NCI-H2029 treated with DMSO at 0.1 percent for 48 hours (cell line): ENCODE measurements at places on chromosomes 12 and 14.

- peak; percentile 95 for DNase-seq
Measured at GRCh38 chr14:35808076-35808637, 938 bp downstream of the RALGAPA1 start.

DNA sequence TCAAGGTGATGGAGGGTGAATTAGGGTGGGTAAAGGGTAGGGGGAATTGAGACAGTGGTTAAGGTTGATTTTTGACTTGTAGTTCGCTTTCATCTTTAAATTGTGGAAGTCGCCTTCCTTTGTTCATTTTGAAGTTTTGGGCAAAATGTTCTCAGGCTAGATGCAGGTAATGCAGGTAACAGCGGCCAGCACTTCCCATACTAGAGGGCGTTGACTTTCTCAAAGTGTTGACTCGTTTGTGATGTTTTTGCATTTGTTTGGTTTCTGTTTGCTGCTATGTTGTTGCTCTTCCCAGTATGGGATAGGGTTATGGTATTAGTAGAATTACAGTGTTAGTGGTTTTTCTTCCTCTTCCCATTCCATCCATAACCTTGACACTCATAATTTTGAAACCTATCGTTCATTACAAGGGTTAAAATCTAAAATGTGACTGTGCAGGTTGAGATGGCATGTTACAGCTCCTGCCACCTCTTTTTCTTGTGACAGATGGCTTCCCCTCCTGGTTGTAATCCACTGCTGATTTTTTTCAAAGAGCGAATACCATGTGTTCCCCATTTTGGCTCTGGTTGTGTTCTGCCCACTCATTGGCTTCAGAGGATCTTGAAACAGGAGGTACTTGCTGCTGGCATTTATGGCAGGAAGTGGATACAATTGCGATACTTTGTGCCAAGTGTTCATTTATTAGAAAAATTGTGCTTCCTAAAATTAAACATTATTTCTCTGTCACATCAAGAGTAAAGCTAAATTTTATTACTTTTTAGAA is 57.1 kb downstream of the ERC1 start:
- no peak for DNase-seq

GRCh38 chr14:42703501-42703900 is 1096.8 kb downstream of the LRFN5 start:
- DNase-seq: no peak

DNA sequence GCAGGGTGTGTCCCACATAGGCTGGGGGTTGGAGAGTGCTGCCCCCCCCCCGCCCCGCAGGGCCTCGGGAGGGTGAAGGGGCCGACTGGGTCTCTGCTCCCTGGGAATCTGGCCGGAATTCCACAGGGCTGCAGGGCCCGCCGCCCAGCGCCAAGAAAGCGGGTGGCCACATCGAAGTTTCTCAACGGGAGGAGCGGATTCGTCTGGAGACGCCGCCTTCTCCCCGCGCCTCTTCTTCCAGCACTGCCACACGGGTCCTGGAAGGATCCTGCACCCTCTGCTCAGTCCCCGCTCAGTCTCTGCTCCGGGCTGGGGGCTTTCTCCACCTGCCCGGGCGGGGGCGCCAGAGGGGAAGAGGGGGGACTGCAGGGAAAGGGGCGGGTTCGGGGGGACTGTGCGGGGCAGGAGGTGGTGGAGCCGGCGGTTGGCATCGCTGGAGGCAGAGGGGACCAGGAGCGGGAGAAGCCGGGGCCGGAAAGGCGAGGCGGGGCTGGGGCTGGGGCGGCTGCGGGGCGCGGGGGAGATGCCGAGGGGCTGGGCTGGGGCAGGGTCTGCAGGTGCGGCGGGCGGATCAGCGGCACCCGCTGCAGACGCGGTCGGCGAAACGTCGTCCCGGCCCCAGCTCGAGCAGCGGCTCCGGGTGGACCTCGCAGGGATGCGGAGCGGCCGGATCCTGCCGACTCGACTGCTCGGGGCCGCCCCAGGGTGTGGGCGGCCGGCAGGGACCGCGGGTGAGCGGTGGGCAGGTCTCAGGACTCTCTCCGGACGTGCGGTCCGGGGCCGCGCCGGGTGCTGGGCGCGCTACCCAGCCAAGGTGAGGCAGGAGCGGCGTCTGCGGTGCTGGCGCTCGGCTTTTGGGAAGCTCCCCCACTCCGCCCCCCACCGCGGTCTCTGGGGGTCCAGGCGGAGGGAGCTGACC is 811.4 kb upstream of the TMEM132C start:
- DNase-seq: no peak

GRCh38 chr14:34699873-34700621 is 14.3 kb downstream of the CFL2 start:
- DNase-seq: peak; percentile 80

GRCh38 chr14:36430662-36431084 is 89.4 kb downstream of the NKX2-1 start:
- DNase-seq: no peak

DNA sequence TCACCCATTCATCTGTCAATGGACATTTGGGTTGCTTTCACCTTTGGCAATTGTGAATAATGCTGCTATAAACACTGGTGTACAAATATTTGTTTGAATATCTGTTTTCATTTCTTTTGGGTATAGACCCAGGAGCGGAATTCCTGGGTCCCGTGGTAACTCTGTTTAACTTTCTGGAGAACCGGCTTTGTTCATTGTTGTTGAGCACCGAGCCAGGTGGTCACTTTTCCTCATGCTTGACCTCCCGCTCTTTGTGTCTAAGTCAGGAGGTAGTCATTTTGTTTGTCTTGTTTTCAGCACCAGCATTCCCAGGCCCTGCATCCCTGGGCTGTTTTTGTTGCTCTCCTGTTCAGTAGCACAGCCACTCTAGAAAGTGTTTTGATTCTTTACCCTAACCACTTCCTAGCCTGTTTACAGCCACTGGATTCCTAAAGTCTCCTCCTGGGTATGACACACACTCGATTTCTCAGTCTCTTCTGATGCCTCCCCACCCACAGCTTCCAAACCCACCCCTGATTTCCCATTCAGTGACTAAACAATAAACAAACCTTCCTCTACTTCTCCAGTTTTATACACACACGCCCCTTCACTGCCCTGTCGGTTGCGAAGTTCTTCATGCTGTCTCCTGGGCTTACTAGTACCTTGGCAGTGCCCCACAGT is 37.9 kb downstream of the B4GALNT3 start:
- no peak for DNase-seq

GRCh38 chr12:5417500-5417899 is 14.4 kb upstream of the NTF3 start:
- DNase-seq: no peak

- DNase-seq: no peak
Measured at GRCh38 chr14:31286456-31287293, 79.1 kb upstream of the HECTD1 start.

GRCh38 chr14:71773898-71774481 is 158.2 kb upstream of the RGS6 start:
- no peak for DNase-seq

- DNase-seq: no peak
Measured at GRCh38 chr14:102993523-102993922, 63.8 kb downstream of the CDC42BPB start.

DNA sequence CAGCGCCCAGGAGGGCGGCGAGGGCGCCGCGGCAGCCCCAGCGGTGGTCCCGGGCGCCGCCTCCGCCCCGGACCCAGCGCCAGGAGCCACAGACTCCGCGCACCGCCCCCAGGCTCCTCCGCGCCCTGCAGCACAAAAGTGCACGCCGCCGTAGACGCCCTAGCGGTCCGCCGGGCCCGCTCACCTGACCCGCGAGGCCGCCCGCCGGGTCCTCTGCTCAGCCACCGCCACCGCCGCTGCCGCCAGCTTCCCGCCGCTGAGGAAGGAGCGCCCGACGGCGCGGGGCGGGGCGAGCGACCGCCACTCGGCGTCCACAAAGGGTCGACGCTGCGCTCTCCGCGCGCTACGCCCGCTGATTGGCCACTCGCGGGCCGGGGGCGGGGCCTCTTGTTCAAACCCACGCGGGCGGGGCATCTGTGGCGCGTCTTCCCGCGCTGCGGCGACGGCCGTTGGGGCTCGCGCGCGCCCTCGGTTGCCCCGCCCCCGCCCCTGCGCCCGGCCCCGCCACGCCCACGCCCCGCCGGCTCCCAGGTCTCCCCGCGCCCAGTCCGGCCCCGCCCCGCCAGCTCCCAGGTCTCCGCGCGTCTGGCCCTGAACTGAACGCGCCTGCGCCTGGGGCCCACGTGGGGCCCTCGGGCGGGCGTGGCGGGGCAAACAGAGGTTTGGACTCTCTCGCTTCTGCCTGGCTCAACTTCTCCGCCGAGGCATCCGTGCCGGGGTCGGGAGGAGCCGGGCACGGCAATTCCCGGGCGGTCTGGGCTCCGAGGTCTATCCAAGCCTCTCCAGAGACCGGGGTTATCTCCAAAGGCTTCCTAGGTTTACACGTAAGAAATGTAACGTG is at the start of gene CDCA4:
CDCA4 (minus strand) TSS at position 269 of the 841 bp plus-strand sequence. CDS start 9,154 bp downstream, outside the sequence.
- peak; percentile 23 for DNase-seq

GRCh38 chr12:128025589-128026245 is 241.3 kb upstream of the TMEM132C start:
- DNase-seq: no peak

- DNase-seq: no peak
Measured at GRCh38 chr14:74945852-74946658, 9.3 kb downstream of the PGF start.
